ENCODE measurements at places on chromosomes 5 and 9. TPM values are rescaled to one million over a fixed set of nuclear protein-coding genes. Genes with fewer than 3 reads are reported as not detected.

Gene LHFPL2
- 49.2 TPM for total RNA-seq

Gene TSLP
- total RNA-seq, result 0.61 TPM

Gene BAAT
- not detected for total RNA-seq

Gene SLC4A9
- not detected for total RNA-seq

Gene SELENOP
- 2.7 TPM for total RNA-seq

Gene ADAMTS19
- total RNA-seq, result not detected

Gene SLC34A3
- not detected for total RNA-seq

Gene FGFR4
- 3.3 TPM for total RNA-seq

Gene RPS14
- 3,653 TPM for total RNA-seq

Gene CCNJL
- 6.2 TPM for total RNA-seq

Gene SMIM33
- total RNA-seq, result under 0.01 TPM

Gene RETREG1
- 0.15 TPM for total RNA-seq

Gene HK3
- not detected for total RNA-seq

Gene GAPT
- not detected for total RNA-seq

Gene ZDHHC21
- total RNA-seq, result 24.2 TPM

Gene PCDHAC1
- under 0.01 TPM for total RNA-seq

Gene PCDHGA7
- total RNA-seq, result 0.91 TPM

Gene FAM200C
- 6.5 TPM for total RNA-seq

Gene TEK
- total RNA-seq, result 110 TPM

Gene ANKDD1B
- under 0.01 TPM for total RNA-seq

Gene LHX6
- total RNA-seq, result not detected

Gene SOHLH1
- total RNA-seq, result not detected

Gene FBP2
- total RNA-seq, result not detected

Gene RAB14
- total RNA-seq, result 31.2 TPM

Gene SPINK6
- total RNA-seq, result not detected

Gene NEURL1B
- total RNA-seq, result 0.32 TPM

Gene TMEM171
- total RNA-seq, result 12.3 TPM

Gene PLAC8L1
- total RNA-seq, result not detected

Gene CBY3
- total RNA-seq, result not detected

Gene KCNN2
- not detected for total RNA-seq

Gene PCDHB4
- total RNA-seq, result under 0.01 TPM

Gene ACER2
- 10.9 TPM for total RNA-seq
